CD4-positive, alpha-beta T cell treated with Interferon gamma for 1 hour (primary cell): ENCODE measurements at places on chromosomes 2 and 18.

DNA sequence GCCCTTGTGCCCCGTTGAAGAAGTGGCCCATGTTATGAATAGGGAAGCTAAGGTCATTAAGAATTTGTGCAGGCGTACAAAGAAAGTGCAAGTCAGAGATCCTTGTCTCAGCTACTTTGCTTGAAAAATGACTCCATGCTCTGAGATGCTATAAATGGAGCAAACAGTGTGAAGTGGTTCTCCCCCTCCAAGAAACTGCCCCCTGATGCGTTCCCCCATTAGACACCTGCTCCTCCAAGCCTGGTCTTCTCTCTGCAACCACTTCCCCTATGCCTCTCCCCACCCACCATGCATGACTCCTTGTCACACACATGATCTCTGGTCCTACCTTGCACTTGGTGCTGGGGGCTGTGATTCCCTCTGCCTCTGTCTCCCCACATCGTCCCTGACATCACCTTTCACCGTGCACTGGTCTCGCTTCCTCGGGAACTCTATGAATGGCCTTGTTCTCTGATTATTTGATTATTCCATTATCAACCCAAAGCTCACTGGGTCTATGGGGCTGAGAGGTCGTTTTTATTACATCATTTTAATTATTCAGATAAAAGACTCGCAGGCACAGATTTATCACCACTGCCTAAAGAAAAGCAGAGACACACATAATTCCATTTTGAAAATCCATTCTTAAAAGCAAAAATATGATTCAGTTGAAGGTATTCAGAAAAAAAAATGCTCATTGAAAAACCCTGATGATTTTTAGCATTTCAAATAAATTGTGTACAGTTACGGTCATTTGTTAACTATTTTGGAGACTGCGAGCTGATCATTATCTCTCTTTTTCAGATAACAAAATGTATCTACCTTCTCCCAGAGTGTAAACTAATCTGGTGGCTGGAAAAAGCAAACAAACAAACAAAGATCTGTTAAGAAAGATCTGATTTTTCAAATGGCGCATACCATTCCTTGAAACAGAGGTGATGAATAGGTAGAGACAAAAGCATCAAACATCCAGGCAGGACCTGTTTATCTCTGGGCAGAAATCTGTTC, 294.9 kb downstream of the SOX11 start:
- DNase-seq, result no peak

- DNase-seq, result peak; percentile 61
Measured at GRCh38 chr2:27049422-27050280, 1.8 kb upstream of the AGBL5 start.

DNA sequence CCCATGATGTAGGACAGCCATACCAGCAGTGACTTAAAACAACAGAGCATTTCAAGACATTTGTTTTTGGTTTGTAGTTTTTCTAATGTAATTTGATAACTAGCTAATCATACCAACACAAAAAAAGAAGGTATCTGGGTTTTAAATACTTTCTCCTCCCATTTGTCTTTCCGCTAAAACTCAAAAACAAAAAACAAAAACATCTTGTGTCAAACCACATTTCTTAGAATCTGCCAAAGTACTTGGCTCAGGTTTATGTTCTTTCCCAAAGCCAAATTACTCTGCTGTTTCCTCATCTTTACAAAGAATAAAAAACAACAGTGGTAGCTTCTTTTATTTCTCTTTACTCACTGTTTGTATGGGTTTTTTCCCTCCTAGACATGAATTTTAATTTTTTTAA, 71.5 kb downstream of the GREB1L start:
- no peak for DNase-seq

DNA sequence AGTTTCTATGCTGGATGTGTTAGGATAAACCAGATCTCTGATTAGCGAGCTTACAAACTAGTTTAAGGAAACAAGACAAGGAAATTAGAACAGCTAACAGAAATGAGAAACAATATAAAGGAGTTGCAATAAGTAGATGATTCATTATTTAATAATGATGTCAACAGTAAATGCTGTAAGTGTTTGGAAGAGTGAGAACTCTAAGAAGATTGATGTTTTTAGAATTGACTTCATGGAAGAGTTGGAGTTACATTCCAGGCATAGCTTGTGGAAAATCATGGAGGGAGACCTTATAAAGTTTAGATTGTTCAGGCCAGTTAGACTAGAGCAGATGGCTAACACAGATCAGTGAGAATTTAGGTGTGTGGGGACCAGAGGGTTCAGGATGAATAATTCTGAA, 32.6 kb downstream of the PPP1R1C start:
- no peak for DNase-seq

DNA sequence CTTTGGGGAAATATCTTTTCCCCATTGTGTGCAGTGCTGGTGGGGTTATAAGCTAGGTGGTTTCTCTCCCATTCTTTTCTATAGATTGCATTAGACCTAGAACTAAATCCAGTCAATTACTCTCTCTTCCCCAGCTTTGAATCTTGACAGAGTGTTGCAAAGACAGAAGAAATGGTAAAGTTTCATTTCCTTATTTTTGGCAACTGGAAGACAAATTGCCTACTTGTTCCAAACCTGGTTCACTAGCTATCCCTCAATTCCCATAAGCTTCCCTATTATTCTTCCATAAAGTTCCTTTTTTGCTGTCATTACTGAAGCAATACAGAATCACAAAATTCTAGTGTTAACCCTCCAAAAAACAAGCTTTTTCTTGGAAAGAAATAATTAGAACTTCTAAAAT, 94.0 kb upstream of the ITGA4 start:
- no peak for DNase-seq

DNA sequence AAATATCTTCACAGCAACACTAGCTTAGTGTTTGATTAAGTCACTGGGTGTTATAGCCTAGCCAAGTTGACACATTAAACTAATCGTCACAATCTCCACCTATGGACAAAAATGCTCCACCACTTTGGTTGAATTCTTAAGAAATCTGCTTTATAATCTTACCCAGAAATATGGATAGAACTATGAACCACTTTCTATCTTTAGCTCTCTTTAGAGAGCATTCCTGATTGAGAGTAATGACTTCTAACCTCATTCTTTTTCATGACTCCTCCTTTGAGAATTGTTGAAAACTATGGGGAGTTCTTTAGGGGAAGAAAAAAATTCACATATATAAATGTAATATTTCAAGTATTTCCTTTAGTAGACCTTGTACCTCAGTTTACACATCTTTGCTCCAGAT, 1282.2 kb upstream of the ZEB2 start:
- DNase-seq, result no peak

GRCh38 chr2:108369153-108369552, 8.6 kb upstream of the SULT1C4 start:
- no peak for DNase-seq

- DNase-seq, result no peak
Measured at GRCh38 chr2:75327334-75327733, 128.0 kb upstream of the TACR1 start.

- no peak for DNase-seq
Measured at GRCh38 chr18:76357585-76358260, 137.3 kb downstream of the ZNF516 start.

DNA sequence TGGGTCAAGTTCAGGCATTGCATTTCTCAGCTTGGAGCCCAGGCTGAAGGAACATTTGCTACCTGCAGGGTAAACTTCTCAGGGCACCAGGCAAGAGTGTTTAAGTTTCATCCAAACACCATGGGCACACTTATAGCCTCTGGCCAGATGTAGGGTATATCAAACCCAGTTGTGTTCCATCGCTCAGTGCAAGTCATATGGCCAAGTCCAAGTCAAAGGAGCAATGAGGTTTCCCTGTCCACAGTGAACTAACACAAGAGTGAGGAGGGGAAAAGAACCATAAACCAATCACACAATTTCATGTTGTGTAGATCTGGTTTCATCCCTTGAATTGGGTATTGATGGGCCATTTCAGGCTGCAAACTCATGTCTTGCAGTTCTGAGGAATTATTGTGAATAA, 107.2 kb downstream of the SOX11 start:
- DNase-seq, result no peak

- DNase-seq, result no peak
Measured at GRCh38 chr2:205119136-205119535, 563.2 kb upstream of the NRP2 start.

GRCh38 chr18:53625997-53626599, 598.4 kb downstream of the MBD2 start:
- DNase-seq, result no peak

GRCh38 chr2:27118525-27119329, at the start of gene CGREF1:
CGREF1 (minus strand) TSS chr2:27119128; CDS start chr2:27104366, 14,762 bp downstream.
- no peak for DNase-seq

DNA sequence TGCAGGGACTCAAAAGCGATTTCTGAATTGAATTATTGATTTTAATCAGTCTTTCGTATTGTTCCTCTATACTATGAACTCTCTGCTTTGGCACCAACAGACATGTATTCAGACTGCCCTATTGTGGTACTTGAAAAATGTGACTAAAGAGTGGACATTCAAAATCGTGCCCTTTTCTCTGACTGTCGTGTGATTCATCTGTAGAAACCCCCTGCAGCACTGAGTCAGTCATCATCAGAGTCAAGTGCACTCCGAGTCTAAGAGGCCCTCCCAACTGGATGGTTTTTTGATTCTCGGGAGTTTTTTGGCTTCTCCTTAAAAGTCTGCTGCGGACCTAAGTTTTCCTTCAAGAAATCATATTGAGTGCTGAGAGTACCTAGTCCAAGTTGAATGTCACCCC, 96.4 kb upstream of the FOSL2 start:
- no peak for DNase-seq

GRCh38 chr18:74524097-74524496, 10.2 kb upstream of the CNDP1 start:
- no peak for DNase-seq

DNA sequence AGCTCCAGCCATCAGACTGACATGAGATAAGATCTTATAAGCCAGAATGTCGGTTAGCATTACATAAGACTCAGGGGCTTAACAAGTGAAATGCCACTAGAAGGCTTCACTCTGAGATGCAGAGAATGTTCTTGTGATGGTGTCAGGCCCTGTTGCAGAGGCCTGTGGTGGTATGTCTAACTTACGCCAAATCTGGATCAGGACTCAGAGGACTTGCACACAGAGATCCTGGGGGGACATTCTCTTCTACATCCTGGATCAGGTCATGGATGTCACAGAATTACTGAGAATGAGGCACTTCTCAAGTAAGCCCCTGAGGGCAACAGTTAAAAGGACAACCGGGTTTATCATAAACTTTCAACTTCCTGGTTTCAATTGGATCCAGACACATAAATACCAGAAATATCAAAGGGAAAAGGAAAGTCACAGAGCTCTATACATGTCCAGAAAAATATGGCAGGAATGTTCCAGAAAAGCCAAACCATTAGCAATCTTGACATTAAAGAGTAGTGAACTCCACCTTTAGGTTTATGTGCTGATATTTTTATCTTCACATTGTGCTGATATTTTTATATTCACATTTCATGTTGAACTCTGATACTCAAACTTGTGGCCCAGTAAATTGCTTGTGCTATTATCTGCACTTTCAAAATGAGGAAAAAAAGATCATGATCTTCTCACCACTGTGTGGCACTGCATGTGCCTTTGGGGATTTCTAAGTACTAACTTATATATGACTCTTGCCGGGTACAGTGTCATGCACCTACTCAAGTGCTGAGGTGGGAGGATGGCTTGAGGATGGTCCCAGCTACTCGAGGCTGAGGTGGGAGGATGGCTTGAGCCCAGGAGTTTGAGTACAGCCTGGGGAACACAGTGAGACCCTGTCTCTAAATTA, 137.5 kb upstream of the RNF152 start:
- DNase-seq, result no peak

DNA sequence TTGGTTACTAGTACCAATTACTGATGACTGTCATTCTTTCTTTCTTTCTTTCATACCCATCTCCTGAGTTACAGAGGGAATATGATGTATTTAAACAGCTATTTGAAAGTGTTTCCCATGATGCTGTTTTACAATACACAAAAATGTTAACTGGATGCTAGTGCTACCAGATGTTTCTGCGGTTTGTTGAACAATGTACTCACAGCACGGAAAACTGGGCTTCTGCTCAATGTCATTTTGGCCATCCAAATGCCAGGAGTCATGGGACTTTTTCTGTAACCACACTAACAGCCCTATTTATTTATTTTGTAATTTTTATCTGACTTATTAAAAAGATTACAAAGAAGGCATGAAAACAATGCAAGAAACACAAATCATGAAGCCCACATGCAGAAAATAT, 313.8 kb downstream of the RIT2 start:
- no peak for DNase-seq

DNA sequence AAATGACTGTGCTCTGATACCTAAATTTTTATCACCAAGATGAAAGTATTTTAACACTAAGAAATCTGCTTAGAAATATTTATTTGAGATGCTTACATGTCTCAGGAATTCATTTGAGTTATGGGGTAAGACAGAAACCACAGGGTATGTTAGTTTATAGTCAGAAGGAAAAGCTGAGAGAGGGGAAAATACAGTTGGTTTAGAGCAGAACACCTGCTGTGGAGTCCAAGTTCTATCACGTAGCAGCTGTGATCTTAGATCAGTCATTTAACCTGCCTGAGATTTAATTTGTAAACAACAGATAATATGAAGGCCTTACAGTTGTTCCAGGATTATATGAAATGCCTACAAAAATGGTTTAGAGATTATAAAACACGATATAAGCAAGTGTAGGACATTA, 29.0 kb downstream of the PDE6D start:
- DNase-seq, result no peak

GRCh38 chr2:19300961-19301360, 57.5 kb downstream of the OSR1 start:
- DNase-seq, result no peak

GRCh38 chr2:26072925-26073768, 39.3 kb downstream of the RAB10 start:
- DNase-seq, result no peak

GRCh38 chr2:153584244-153584643, 105.7 kb upstream of the RPRM start:
- DNase-seq, result no peak

DNA sequence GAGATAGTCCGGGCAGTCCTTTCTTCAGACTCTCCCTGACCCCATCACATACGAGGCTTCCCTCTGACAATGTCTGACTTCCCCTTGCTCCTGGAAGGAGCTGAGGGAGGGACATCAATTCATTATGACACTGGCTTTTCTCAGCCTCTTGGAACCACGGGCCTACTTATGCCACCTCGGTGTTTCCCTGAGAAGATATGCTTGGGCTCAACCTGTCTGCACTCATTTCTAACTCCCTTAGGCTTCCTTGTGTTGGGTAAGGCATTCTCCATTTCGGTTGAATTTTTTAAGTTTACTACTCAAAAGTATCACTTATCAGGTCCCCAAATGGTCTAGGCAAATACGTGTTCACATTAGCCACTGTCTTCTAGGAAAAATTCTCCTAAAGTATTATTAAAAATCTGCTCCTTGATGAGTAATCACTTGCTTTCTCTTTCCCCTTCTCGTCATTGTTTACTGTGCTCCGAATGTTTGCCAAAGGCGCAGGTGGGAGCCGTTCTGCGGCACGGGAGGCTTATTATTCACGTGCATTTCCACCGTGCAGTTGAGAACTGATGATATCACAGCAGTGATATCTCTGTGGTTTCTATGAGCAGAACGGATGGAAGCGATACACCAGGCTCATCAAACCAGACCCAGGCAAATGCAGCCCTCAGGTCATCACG, 33.1 kb downstream of the ARL4C start:
- DNase-seq, result peak; percentile 74
